Kidney (tissue), 22 donors: ENCODE measurements at places on chromosomes 1 and 21. TPM values are rescaled to one million over a fixed set of nuclear protein-coding genes. Genes with fewer than 3 reads are reported as not detected.

DNA sequence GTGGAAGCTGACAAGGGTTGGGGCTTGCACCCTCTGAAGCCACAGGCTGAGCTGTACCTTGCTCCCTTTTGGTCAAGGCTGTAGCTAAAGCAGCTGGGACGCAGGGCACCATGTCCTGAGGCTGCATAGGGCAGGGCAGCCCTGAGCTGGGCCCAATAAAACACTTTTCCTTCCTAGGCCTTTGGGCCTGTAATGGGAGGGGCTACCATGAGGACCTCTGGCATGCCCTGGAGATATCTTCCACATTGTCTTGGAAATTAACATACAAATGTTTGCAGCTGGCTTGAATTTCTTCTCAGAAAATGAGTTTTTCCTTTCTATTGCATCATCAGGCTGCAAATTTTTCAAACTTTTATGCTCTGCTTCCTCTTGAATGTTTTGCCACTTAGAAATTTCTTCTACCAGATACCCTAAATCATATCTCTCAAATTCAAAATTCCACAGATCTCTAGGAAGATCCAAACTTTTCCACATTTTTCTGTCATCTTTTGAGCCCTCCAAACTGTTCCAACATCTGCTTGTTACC is 32.9 kb upstream of the TTLL7 start:
- no peak for DNase-seq
- no peaks in the 10 kb centered on the region for H3K36me3 ChIP-seq
- no peaks in the 10 kb centered on the region for H3K4me1 ChIP-seq
- H3K4me3 ChIP-seq, result no peak overlapping the region
- H3K27me3 ChIP-seq, result no peaks in the 10 kb centered on the region

DNA sequence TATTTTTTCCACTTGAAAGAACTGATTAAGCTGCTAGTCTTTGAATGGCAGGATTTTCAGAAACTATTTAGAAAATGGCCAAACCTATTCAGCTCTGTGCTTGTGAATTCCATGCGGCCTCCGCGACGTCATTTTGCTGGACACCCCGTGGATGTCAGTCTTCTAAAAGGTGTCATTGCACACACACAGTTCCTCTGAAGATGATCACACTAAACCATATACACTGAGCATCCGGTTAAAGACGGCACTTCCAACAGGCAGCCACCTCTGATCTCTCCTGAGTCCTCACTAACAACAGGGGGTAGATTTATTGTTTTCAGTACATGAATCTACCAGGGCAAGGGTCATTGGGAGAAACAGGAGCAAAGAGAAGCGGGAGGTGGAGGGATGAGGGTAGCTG is 9.1 kb downstream of the CFAP74 start:
- H3K27ac ChIP-seq, result no peak overlapping the region
- peaks cover 6% of the 10 kb centered on the region for H3K4me1 ChIP-seq
- DNase-seq, result no peak
- no peaks in the 10 kb centered on the region for H3K27me3 ChIP-seq
- no peak overlapping the region for H3K4me3 ChIP-seq

The FLG2 gene
- not detected for total RNA-seq

DNA sequence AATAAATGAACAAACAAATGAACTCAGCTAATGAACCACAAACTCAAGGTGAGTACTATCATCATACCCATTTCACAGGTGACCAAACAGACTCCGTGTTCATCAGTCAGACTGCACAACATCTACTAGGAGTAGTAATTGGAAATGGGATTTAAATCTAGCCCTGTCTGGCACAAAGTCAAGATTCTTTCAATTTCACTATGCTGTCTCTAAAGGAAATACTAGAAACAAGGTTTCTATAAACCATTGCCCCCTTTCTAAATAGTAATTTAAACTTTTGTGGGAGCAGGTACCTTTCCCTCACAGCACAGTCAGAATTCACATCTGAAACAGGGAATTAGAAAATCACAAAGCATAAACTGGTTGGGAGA is 160.3 kb downstream of the TGFBR3 start:
- no peaks in the 10 kb centered on the region for H3K27me3 ChIP-seq
- H3K36me3 ChIP-seq, result peaks cover 11% of the 10 kb centered on the region
- H3K27ac ChIP-seq, result peak overlapping the region; percentile 48

The CAMK1G gene
- 1.4 TPM for total RNA-seq

- no peaks in the 10 kb centered on the region for H3K36me3 ChIP-seq
- H3K27ac ChIP-seq, result no peak overlapping the region
- DNase-seq, result no peak
- H3K4me3 ChIP-seq, result no peak overlapping the region
- no peaks in the 10 kb centered on the region for H3K27me3 ChIP-seq
Measured at GRCh38 chr1:157829210-157829609, 9.3 kb upstream of the FCRL1 start.

- peak within 1 kb of the TSS; percentile 56 for H3K4me3 ChIP-seq
- H3K4me1 ChIP-seq, result peaks cover 30% of the 10 kb centered on the region
- no peaks in the 10 kb centered on the region for H3K36me3 ChIP-seq
- no peak within 1 kb of the TSS for H3K27ac ChIP-seq
- H3K27me3 ChIP-seq, result peaks cover 55% of the 10 kb centered on the region
Measured at GRCh38 chr1:92486251-92487077, at the start of gene GFI1. GFI1 (minus strand) TSS chr1:92486925; CDS start chr1:92483487, 3,438 bp downstream.

The OR2T3 gene
- total RNA-seq, result not detected

The C1orf210 gene
- total RNA-seq, result 21.1 TPM

- no peak overlapping the region for H3K27ac ChIP-seq
- no peaks in the 10 kb centered on the region for H3K4me1 ChIP-seq
- no peak overlapping the region for H3K4me3 ChIP-seq
- no peaks in the 10 kb centered on the region for H3K36me3 ChIP-seq
- H3K27me3 ChIP-seq, result no peaks in the 10 kb centered on the region
Measured at GRCh38 chr1:30721812-30722537, 1.4 kb downstream of the MATN1 start.

GRCh38 chr1:231866392-231867331 is 240.1 kb downstream of the DISC1 start:
- H3K4me1 ChIP-seq, result no peaks in the 10 kb centered on the region
- no peaks in the 10 kb centered on the region for H3K27me3 ChIP-seq
- DNase-seq, result peak; percentile 80
- no peak overlapping the region for H3K4me3 ChIP-seq
- H3K27ac ChIP-seq, result no peak overlapping the region
- no peaks in the 10 kb centered on the region for H3K36me3 ChIP-seq

The TAS1R3 gene
- total RNA-seq, result 1.3 TPM

- H3K4me3 ChIP-seq, result no peak overlapping the region
- no peaks in the 10 kb centered on the region for H3K36me3 ChIP-seq
- no peaks in the 10 kb centered on the region for H3K4me1 ChIP-seq
- H3K27ac ChIP-seq, result no peak overlapping the region
Measured at GRCh38 chr1:77412069-77412819, 130.4 kb downstream of the AK5 start.

DNA sequence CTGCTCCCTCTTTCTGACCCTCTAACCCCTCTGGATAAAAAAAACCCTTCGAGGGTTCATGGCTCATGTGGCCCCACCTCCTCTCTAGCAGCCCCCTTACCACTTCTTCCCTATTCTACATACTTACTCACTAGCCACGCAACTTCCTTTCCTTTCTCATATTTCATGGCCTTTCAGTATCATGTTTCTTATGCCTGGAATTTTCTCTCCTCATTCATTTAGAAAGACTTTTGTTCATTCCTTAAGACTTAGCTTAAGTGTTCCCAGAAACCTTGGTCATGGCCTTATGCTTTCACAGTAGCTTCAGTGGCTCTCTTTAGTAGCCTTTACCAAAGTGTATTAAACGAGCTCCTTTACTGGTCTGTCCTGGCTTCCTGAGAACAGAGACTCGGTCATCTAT is 6.1 kb downstream of the ACP6 start:
- H3K4me3 ChIP-seq, result no peak overlapping the region
- no peak overlapping the region for H3K27ac ChIP-seq
- no peaks in the 10 kb centered on the region for H3K27me3 ChIP-seq
- no peaks in the 10 kb centered on the region for H3K4me1 ChIP-seq

- no peaks in the 10 kb centered on the region for H3K36me3 ChIP-seq
- no peaks in the 10 kb centered on the region for H3K27me3 ChIP-seq
- no peak for DNase-seq
- no peaks in the 10 kb centered on the region for H3K4me1 ChIP-seq
- no peak overlapping the region for H3K27ac ChIP-seq
- no peak overlapping the region for H3K4me3 ChIP-seq
Measured at GRCh38 chr1:7418442-7419080, 352.5 kb upstream of the VAMP3 start.

GRCh38 chr1:18776777-18777176 is 82.7 kb downstream of the TAS1R2 start:
- no peak overlapping the region for H3K4me3 ChIP-seq
- no peaks in the 10 kb centered on the region for H3K4me1 ChIP-seq
- no peak overlapping the region for H3K27ac ChIP-seq
- no peaks in the 10 kb centered on the region for H3K27me3 ChIP-seq

DNA sequence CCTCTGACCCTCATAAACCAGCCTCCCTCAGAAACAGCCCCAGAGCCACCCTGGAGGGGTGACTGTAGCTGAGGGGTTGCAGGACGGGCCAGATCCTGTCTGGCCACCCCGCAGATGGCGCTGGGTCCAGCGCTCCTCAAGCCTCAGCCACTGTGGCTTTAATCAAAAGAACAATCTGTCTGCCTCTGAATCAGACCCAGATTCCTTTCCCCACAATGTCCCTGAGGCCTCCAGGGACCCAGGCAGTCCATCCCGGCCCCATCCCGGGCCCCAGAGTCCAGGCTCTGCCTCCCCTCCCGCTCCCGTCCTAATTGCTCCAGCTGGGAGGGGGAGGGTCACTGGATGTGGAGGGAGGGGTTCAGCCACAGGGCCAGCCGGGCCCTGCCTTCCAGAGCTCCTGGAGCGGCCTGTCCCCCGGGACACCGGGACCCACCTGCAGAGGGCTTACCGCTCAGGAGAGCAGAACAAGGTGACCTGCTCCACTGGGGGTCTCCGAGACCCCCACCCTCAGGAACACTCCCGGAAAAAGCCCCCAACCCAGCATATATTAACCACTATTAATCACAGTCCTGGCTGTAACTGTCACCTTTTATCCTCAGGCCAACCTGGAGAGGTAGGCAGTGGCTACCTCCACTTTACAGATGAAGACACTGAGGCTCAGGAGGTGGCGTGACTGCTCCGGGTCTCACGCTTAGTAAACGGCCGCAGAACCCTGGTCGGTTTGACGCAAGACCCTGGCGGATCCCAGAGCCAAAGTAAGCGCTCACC is 836 bp upstream of the FBLIM1 start:
- DNase-seq, result peak; percentile 77
- H3K36me3 ChIP-seq, result no peaks in the 10 kb centered on the region
- peak overlapping the region; percentile 32 for H3K27ac ChIP-seq
- H3K4me1 ChIP-seq, result no peaks in the 10 kb centered on the region

- no peak overlapping the region for H3K27ac ChIP-seq
- H3K36me3 ChIP-seq, result no peaks in the 10 kb centered on the region
- peak overlapping the region; percentile 63 for H3K4me3 ChIP-seq
Measured at GRCh38 chr1:9688599-9688998, 37.1 kb downstream of the PIK3CD start.

- no peaks in the 10 kb centered on the region for H3K36me3 ChIP-seq
- DNase-seq, result no peak
Measured at GRCh38 chr1:61289232-61290098, 207.1 kb downstream of the NFIA start.

The MROH9 gene
- not detected for total RNA-seq

DNA sequence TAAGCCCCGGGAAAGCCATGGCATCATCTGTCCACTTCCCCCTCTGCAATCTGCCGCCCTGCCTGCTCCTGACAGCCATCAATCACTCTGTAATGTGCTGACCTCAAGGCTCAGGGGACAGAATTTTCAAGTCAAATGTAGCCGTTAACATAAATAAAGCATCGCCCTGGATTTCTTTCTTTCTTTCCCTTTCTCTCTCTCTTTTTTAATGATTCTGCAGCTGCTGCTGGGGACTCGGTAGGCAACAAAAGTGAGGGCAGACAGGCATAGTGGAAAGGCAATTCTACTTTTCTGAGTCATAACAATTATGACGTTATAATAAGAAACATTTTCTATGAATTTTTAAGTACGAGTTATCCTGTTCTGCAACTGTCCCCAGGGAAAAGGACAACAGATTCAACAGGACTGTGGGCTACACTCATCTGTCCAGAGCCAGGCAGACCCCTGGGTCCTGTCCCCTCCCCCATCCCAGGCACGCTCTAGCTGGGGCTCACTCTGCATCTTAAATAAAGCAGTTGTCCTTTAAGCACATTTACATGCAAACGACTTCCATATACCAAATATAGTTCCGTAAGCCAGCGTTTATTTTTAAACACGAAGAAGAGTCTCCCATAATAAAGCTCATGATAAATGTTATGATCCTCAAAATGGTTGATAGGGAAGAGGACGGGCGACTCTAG is 78.7 kb downstream of the SSBP3 start:
- no peaks in the 10 kb centered on the region for H3K27me3 ChIP-seq
- no peaks in the 10 kb centered on the region for H3K36me3 ChIP-seq
- no peak overlapping the region for H3K4me3 ChIP-seq
- H3K27ac ChIP-seq, result peak overlapping the region; percentile 40

The ABCG1 gene
- 27.6 TPM for total RNA-seq

DNA sequence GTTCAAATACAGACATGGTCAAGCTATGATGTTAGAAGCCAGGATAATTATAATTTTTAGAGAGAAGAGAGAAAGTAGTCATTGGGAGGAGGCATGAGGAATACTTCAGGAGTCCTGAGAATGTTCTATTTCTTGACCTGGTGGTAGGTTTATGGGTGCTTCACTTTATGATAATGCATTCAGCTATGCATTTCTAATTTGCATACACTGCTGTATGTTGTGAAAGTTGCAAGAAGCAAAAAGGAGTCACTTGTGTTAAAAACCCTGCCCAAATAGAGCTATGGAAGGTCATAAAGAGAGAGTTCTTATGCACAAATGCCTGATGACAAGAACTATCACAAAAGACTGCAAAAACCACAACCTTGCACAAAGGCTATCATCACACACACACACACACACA is 45.3 kb downstream of the APCS start:
- no peaks in the 10 kb centered on the region for H3K36me3 ChIP-seq
- DNase-seq, result no peak
- H3K4me3 ChIP-seq, result no peak overlapping the region
- H3K4me1 ChIP-seq, result no peaks in the 10 kb centered on the region

The CLDN17 gene
- total RNA-seq, result not detected

- H3K36me3 ChIP-seq, result no peaks in the 10 kb centered on the region
- H3K4me1 ChIP-seq, result no peaks in the 10 kb centered on the region
- DNase-seq, result no peak
- no peak overlapping the region for H3K4me3 ChIP-seq
Measured at GRCh38 chr21:43597052-43597451, 62.2 kb downstream of the HSF2BP start.

DNA sequence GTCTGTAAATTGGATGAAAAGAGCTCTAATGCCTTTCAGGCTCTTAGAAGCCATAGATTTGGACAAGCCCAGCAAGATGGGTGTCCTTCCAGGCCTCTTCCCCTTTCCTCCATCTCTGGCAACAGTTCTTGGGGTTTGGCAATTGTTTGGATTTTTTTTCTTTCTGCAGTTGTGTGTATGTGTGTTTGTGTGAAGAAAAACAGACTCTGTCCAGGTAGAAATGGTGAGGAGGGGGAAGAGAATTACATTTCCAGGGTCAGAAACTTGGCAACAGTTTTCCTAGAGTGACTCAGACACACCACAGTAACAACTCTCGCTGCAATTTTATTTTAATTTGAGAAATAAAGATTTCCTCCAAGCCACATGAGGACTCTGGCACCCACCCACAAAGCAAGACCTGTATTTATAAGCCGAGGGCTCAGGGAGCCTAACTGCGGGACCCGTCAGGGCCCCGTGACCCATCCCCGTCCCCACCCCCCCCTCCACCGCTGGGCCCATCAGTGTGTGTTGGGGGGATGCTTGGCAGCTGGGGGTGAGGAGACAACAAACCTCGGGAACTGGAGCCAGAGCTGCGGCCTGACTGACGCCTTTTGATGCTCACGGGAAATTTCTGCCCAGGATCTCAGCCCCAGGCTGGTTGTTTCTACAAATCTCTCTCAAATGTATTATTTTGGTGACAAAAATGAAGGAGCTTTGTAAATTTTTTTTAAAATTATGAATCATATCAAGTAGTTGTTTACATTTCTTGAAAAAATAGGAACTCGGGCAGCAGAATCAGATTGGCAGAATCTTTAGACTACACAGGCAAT is 4.4 kb downstream of the TMEM200B start:
- H3K4me1 ChIP-seq, result peaks cover 4% of the 10 kb centered on the region
- H3K4me3 ChIP-seq, result no peak overlapping the region
- DNase-seq, result no peak
- H3K27me3 ChIP-seq, result no peaks in the 10 kb centered on the region
